Activated T-cell treated with anti-CD3 and anti-CD28 coated beads for 48 hours (primary cell): ENCODE measurements at places on chromosomes 13 and 19.

DNA sequence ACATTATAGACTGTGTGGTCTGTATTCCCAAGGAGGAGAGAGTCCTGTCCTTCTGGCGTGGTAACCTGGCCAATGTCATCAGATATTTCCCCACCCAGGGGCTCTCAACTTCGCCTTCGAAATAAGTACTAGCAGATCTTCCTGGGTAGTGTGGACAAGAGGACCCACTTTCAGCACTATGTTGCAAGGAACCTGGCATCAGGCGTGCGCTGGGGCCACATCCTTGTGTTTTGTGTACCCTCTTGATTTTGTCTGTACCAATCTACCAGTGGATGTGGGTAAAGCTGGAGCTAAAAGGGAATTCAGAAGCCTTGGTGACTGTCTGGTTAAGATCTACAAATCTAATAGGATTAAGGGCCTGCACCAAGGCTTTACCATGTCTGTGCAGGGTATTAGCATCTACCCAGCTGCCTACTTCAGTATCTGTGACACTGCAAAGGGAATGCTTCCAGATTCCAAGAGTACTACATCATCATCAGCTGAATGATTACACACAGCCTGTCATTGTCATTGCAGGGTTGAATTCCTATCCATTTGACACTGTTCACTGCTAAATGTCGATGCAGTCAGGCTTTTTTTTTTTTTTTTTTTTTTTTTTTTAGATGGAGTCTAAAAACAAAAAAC lies 148.0 kb downstream of the PRR20E start:
- no peak for DNase-seq

GRCh38 chr13:20825477-20825875 lies 51.7 kb upstream of the EEF1AKMT1 start:
- DNase-seq: no peak

DNA sequence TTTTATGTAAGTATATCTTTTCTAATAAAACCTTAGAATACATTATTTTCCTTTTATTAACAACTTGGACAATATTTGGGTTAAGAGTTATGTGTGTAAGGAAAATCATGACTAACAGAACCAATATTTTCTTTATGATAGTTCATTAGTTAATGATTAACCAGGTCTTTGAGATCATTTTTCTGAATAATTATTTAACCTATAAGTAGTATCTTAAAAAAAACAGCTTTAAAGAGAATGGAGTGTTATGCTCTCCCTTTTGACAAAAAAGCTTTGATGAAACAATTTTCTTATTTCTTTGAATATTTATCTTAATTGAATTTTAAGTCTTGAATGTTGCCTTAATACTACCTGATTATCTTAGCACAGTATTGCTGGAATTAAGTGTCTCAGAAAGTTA lies 3.8 kb downstream of the SLAIN1 start:
- DNase-seq: no peak

DNA sequence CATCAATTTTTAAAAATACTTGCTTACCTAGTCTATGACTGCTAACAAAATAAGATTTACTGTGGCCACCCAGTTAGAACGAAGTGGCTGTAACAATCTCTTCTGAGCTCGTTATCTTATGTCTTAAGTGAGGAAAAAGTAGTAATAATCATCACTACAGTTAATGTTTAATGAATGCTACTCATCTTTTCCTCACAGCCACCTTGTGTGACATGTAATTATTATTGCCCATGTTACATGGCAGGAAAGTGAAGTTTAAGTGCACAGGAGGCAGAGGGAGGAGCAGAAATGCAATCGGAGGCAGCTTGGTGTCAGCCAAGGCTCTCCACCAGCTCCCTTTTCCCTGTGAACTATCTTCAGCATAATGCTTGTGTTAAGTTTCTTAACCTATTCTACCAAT lies 260.3 kb downstream of the B3GLCT start:
- no peak for DNase-seq

DNA sequence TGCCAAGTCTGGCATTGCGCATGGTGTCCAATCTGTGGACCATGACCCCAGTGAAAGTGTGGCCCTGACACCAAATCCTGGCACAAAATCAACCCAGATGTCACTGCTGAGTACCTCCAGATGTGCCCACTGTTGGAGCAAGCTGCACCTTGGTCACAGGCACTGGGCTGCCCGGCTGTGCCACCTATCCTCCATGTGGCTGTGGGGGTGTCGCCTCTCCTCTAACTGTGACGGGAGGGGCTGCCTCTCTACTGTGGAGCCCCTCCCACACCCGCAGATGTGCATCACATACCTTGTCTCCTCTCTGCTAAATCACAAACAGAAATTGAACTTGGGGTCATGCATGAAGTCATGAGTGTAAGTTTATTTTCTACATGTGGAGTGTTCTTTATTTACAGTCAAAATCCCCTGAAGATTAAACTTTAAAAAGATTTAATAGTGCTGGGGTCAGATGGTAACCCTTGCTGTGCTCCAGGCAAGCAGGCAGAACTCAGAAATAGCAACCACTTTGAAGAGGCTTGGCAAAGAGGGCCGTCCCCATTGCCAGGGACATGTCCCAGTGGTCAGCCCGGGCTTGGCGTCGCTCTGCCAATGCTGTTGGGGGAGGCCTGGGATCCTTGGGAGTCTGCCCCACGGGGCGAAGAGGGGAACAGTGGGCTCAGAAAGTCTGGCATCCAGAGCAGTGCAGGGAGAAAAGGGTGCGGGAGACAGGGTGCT lies 46.4 kb upstream of the ZNF536 start:
- no peak for DNase-seq

DNA sequence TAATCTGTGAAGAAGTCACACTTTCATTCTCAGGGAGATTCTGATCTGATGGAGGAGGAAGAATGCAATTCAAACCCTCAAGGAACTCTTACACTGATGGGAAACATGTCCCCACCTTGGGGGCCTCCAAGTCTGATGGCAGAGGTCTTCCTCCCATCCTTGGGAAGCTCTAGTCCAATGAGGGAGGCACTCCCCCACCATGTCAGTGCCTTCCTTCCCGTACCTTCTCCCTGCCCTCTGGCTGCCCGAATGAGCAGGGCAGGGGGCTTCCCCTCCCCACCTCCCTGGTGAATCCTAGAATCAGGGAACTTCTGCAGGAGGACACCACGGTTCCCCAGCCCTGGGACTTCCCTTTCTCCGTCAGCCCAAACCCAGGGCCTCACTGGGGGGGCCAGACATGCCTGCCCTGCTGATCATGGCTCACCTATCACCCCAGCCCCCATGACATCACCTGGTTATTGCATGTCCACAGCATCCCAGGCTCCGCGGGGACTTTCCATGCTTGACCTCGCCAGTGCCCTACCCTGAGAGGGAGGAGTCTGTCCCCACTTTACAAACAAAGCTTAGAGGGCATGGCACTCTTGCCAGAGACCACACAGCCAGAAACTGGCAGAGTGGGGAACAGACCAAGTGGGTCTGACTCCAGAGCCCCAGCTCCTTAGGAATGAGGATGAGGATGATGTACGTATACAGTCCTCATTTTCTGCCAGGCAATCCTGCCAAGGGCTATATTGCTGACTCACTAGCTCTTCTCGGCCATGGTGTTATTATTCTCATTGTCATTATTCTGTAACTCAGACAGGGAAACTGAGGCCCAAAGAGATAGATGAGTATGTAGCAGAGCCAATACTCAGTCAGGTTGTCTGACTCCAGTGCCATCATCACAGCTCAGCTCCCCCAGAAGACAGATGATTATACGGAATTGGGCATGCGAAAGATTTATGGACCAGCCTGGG lies 9.6 kb upstream of the BCL3 start:
- no peak for DNase-seq

DNA sequence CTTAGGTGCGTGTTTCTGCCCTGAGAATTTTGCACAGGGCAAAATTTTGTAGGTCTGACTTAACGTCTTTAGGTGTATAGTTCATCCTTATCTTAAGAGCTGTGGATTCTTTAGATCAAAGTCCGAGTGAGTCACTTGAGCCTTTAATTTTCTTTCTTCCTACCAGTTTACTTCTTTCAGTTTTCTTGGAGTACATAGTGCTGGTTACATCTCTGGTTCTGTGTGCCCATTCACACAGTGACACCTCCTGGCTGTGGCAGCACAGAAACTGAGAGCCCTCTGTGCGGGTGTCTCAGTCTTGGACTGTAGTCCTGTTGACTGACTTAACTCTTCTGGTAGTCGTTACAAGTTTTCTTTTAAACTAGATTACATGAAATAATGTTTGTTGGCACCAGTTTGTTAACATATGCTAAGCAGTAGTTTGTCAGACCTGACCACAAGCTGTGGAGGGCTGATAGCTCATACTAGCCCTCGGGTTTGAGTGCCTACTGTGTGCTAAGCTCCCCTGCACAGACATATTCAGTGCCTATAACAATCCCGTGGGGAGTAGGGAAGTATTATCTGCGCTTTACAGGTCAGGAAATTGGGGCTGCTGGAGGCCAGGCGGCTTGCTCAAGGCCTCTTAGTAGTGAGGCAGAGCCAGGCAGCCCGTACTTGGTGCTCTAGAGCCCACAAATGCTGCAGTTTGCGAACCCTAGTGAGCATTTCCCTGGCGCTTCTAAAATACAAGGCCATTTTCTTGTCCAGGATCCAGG lies 1.6 kb downstream of the GATAD2A start:
- peak; percentile 42 for DNase-seq

GRCh38 chr13:66543780-66544179 lies 686.4 kb downstream of the PCDH9 start:
- DNase-seq: no peak

GRCh38 chr13:44333950-44334655 lies 39.5 kb upstream of the SERP2 start:
- no peak for DNase-seq

GRCh38 chr19:33221638-33222037 lies 4.0 kb downstream of the SLC7A10 start:
- no peak for DNase-seq

DNA sequence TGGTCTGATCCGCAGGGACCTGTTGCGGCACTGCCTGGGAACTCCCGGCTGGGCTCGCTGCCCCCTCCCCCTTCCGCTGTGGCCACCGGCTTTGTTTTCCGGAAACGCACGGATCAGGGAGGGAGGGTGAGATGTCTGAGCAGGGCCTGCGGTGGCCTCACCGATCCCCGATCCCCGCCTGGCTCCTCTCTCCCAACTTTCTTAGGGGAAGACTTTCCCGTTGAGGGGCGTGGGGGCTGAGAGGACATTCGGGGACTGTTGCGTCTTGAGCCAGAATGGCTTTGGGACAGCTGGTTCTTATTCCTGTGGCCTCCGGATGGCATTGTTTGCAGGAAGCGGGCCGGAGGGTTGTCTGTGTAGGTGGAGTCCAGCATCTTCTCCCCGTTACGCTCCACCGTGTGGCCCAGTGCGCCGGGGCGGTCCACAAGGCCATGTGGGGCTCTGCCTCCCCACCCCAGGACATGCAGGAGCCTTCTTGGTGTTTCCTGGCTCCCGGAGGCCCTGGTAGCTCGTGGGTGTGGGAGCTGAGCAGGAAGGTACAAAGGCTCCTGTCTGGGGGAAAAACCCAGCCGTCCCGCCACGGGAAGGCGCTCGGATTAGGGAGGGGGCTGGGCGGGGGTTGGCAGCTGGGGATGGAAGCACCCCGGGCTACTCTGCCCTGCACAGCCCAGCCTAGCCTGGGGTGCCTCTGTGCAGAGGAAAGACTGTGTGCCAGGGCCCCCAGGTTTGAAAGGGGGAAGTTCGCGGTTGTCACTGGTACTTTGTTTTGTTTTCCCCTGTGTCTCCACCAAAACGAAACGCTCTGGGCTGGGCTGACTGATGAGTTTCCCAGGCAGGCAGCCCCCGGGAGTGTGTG lies 1.3 kb downstream of the CSNK1G2 start:
- peak; percentile 65 for DNase-seq

DNA sequence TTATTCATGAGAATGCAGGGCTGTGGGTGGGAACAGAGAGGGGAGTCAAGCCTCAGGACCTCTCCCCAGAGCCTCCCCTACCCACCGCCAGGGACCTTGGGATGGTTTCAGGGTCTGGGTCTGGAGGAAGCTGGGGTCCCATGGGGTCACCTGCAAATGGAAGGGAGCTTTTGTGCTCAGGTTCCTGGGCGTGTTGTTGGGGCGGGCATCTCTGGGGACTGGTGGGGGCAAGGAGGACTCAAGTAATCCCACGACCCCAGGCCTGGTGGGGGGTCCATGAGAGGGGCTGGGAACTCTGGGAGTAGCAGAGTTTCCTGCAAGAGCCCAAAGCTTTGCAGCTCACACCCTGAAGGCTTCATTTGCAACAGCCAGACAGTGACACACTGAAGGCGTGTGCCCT lies 60.2 kb downstream of the UNC13A start:
- no peak for DNase-seq

DNA sequence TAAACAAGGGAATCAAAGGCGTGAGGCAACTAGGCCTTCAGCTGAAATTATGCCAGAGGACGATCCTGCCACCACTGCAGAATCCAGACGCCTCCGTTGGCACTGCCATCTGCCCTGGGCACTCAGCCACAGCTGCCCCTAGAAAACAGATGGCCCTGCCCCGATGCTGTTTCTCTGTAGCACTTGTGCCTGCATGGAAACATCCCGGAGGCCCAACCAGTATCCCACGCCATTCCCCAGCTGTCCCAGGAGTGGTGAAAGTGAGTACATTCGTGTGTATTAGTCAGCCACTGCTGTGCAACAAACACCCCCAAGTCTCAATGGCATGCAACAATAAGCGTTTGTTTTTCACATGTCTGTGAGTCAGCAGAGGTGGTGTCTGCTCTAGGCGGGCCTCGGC lies 8.9 kb upstream of the CRTC1 start:
- DNase-seq: no peak

- peak; percentile 33 for DNase-seq
These were observed 17.9 kb upstream of the TINCR start for GRCh38 chr19:5585461-5586299.

DNA sequence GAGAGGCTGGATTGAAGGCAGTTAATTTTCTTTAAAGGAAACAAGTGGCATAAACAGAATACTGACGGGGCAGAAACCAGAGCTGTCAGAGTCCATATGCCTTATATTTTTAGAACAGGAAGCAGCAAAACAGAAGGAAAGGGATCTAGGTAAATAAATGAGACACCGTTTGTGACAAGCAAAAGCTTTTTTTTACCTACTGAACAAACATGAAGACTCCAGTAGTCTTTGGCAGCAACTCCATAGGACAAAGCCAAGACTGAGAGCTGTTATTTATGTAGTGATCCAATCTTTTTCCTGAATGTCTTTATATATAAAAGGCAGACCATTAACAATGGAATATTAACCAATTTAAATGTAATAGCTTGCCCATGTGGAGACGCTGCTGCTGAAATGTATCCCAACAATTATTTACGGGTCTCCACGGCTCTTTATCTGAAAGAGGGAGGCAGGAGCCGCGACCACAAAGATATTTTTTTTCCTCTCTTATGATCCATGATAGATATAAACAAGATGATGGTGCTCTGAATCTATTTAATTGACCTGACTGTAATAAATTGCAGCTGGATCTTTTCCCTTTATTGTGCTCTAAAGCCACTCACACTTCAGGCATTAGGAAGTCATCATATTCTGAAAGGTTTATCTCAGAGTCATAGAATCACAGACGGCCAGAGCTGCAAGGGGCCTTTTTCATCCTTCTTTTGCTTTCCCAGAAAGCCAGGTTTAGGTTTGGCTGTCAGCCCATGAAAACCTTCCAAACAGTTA lies 687.8 kb downstream of the EFNB2 start:
- no peak for DNase-seq

DNA sequence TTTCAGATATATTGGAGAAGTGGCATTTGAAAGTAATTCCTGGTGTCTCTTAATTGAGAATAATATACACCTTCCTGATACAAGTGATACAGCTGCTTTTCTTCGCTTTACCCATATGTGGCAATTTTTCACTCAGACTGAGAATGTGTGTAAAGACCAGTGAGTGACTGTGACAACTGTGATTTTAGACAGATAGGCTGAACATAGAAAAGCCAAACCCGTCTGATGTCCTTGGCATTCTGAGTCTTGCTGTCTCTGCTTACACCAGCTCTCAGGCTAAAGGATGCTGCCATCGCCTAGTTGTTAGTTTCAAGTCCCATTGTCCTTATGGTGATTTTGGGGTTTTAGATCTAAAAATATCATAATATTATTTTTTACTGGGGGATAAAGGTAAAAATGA lies 492.6 kb downstream of the RFC3 start:
- no peak for DNase-seq
